ENCODE measurements at places on chromosomes 3 and 15.

DNA sequence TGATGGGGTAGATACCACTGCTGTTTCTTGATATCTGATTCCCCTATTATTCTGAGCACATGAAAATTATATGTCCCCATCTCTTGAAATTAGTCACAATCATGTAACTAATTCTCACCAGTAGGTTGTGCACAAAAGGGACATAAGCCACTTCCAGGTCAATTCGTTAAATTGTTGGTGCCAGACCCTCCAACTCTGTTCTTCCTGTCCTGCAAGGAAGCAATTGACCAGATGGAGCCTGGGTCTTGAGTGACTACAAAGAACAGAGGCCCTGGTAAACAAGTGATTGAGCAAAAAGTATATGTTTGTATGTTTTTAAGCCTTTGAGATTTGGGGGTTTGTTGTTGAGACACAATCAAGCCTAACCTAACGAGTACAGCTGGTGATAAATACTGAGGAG, 36.9 kb downstream of the ABI3BP start:
- no peak for DNase-seq

- DNase-seq: no peak
These were observed 21.1 kb downstream of the LRTM1 start for GRCh38 chr3:54906763-54907162.

- DNase-seq: no peak
These were observed 27.7 kb upstream of the KBTBD12 start for GRCh38 chr3:127887321-127887720.

GRCh38 chr3:148681080-148681479, 16.6 kb upstream of the AGTR1 start:
- no peak for DNase-seq

GRCh38 chr3:59935025-59935424, 885.2 kb upstream of the CFAP20DC start:
- no peak for DNase-seq

Measured in left renal pelvis (tissue), 4 donors.